ENCODE measurements at places on chromosomes 12 and 14.

- peak; percentile 46 for DNase-seq
Observed at GRCh38 chr12:54439521-54440255, 20.6 kb upstream of the ITGA5 start.

DNA sequence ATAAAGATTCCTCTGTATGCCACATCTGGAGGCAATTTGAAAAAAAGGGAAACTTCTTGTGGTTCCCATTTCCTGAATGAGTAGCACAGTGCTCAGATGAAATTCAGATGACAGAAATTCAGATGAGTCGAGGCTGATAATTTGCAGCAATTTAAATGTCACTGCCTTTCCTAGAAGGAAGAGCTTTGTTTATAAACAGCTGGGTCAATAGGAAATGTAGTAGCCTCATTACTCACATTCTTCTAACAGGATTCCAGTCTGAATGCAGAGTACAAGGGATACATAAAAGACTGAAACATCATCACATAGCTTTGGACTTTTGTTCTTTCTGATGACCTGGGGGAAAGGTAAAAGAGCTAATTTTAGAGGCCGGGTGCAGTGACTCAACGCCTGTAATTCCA is 11.3 kb upstream of the DACT1 start:
- peak; percentile 57 for DNase-seq

GRCh38 chr12:71447691-71448132 is 8.1 kb downstream of the LGR5 start:
- no peak for DNase-seq

DNA sequence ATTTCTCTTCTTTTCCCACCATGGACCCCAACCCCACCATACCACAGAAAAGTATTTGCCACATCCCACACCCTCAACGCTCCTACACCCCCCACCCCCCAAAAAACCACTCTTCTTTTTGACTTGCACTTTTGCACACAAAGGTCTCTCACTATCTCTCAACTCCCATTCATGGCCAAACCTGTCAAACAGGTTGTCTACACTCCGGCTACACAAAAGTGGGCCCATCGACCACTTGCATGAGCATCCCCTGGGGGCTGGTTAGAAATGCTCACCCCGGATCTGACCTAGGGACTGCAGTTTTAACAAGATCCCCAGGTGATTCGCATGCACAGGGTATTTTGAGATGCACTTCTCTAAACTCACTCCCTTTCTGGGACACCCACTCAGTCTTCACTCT is 248.2 kb downstream of the DPF3 start:
- DNase-seq: peak; percentile 64

DNA sequence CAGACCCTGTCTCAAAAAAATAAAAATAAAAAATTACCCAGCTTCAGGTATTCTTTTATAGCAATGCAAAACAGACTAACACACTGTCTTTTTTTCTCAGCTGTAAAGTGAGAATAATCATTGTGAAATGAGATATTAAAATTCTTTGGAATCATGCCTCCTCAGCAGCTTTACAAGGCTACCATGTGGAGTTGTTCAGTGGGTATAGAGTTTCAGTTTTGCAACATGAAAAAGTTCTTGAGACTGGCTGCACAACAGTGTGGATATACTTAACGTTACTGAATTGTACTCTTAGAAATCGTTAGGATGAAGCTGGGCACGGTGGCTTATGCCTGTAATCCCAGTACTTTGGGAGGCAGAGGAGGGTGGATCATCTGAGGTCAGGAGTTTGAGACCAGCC is 15.7 kb upstream of the MAPKAPK5 start:
- DNase-seq: no peak

Measured in ELF-1 (cell line).